ENCODE measurements at places on chromosomes 1 and 21.
A peak's percentile ranks its signal among the peaks of the same experiment; 100 is the strongest.

GRCh38 chr1:221272940-221273339, 393.7 kb downstream of the HLX start:
- no peak for DNase-seq

GRCh38 chr1:148435406-148435805, 47.7 kb downstream of the PPIAL4G start:
- no peak for DNase-seq

- no peak for DNase-seq
Observed at GRCh38 chr1:184118046-184118445, 66.5 kb downstream of the TSEN15 start.

- no peak for DNase-seq
Observed at GRCh38 chr1:178580096-178580495, 67.2 kb downstream of the TEX35 start.

DNA sequence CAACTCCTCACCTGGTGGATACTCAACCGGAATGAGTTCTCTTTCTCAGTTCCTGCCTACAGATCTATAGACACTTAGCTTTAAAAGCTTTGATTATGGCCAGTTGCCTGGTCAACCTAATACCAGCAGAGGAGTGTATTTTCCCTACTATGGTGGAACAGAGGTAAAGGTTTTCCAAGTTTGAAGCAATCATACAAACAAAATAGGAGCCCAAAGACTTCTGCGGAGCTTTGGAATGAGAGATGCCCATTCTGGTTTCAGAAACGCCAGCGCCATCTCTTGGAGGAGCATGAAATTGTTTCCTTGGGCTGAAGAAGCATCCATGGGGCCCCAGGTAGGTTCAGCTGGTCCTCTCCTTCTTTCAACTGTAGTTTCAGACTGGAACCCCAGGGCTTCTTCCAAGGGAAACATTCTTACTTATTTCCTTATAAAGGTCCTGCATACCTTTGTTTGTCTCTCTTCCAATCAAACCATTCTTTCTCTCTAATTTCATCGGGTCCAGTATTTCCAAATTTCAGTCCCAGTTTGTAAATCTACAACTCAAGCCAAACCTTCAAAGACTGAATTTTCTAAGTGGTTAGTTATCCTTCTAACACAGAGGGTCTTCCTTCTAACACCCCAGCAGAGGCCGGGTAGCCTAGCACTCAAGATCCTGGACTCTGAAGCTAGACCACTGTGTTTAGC, 95.9 kb downstream of the KCNJ15 start:
- DNase-seq, result peak; percentile 9

Data from NCI-H2081 (cell line).